GOT3 (cell line): ENCODE measurements at places on chromosomes 16 and 17.

GRCh38 chr17:34241062-34241461 lies 14.0 kb upstream of the CCL2 start:
- DNase-seq: no peak

- no peak for DNase-seq
Measured at GRCh38 chr17:11081342-11081741, 159.7 kb upstream of the SHISA6 start.

- DNase-seq: no peak
Measured at GRCh38 chr16:58211846-58212245, 13.9 kb upstream of the CSNK2A2 start.

GRCh38 chr17:29110372-29110757 lies 67.4 kb downstream of the PIPOX start:
- DNase-seq: no peak

DNA sequence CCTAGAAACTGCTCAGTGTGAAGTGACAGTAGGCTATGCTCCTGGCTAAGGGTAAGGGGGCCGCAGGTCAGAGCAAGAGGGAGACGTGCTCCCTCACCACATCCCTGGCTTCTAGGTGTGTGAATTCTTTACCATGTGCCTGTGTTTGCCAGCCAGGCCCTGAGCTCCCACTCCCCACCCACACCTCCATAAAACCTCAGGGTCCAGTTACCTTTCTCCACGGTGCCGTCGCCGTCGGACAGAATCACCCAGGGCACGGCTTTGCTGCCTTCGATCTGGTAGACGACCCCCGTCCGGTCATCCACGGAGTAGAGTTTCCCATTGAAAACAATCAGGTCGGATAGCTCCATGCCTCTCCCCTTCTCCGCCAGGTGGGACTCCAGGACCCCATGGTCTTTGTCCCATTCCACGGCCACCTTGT lies 12.8 kb downstream of the CANT1 start:
- no peak for DNase-seq

DNA sequence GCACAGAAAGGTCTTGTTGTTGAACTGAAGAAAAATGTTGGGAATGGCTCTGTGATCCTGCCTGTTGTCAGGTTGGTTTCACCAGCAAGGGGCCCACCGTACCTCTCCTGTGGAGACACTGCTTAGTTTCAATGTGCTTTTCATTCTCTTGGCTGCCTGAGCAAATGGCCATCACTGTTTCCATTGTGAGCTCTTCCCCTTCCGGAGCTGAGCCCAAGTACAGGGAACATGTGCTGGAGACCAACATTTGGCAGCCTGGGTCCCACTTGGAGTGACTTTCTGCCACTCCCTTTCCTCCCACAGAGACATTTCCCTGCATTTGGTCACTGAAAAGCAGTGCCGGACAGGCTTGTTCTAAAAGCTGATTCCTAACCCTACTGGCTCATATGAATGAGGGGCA lies 23.1 kb downstream of the GABARAPL2 start:
- no peak for DNase-seq
